ENCODE measurements at places on chromosomes 16 and 17.

- no peak for DNase-seq
Observed at GRCh38 chr17:79986411-79987186, 49.1 kb downstream of the TBC1D16 start.

GRCh38 chr16:78566397-78567073 lies 467.1 kb downstream of the WWOX start:
- no peak for DNase-seq

- DNase-seq = no peak
Observed at GRCh38 chr17:62675260-62675659, 47.8 kb downstream of the MRC2 start.

GRCh38 chr17:56739376-56739775 lies 94.3 kb downstream of the C17orf67 start:
- no peak for DNase-seq

DNA sequence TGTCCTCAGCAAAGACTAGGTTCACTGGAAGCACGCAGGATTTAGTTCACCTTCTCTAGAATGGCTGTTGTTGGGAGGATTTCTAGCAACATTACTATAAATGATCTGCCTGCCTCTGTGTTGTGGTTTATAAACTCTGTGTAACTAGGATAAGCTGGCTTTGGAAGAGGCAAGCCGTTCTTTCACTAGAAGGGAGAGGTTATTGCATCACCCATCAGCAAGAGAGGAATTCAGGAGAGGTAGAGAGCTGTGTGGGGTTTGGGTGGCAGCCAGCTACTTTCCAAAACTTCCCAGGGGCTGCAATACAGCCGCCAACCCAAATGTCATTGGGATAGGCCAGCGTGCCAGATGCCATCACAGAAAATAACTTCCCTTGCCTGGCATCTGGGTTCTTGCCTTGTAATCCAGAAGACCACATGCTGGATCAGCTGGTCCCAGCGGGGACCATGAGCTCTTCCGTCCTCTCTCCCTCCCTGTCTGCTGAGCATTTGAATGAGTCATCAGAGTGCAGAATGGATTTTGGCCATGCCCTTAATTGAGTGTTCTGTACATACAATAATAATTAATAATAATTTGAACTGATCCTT lies 95.7 kb upstream of the RBFOX1 start:
- DNase-seq = no peak

- DNase-seq = no peak
Observed at GRCh38 chr16:49615576-49615975, 240.3 kb downstream of the ZNF423 start.

- no peak for DNase-seq
Observed at GRCh38 chr16:89705006-89705405, 3.5 kb upstream of the SPATA2L start.

DNA sequence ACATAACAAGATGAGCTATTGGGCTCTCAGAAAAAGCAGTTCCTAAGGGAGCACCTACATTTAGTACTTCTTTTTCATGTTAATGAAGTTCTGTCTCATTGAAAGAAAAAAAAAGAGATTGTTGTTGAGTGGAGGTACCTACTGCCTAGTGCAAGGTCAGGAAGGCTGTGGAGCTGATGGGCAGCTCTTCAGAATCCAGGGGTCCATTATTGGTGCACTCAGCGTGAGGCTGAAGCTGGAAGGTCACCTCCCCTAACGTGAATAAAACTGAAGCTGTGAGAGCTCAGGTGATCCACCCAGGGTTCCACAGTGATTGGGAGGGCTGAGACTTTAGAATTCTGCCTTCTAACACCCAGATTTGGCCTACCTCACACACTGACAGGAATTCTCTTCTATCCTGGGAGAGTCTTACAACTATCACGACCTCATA lies 153.9 kb upstream of the TBX2 start:
- no peak for DNase-seq

All from stimulated activated CD4-positive, alpha-beta T cell treated with anti-CD3 and anti-CD28 coated beads, Interleukin-12 subunit alpha, Interleukin-12 subunit beta, amount 100 ng/mL, for 48 hours (primary cell).